Non-pigmented ciliary epithelial cell (primary cell): ENCODE measurements at places on chromosomes 3 and 15.

- DNase-seq = no peak
These were observed 61.5 kb downstream of the CHRD start for GRCh38 chr3:184441202-184441900.

- DNase-seq = no peak
These were observed 156.3 kb downstream of the WNT5A start for GRCh38 chr3:55330756-55331155.

DNA sequence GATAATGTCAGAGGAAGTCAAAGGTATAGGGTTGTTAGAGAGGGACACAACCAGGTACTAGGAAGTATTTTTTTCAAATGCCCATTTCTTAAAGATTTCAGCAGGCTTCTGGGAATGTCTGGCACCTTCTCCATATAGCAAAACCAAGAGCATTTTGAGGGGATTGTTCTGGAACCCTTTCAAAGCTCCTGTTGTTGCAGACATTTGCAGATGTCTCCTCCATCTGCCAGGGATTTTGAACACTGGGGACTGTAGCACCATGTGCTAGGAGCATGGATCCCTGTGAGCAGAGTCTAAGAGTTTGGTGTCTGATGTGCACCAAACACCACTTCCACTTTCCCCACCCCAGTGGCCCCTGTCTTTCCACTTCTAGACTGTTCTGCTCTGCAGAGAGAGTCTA, 206.0 kb upstream of the KBTBD8 start:
- DNase-seq = no peak

DNA sequence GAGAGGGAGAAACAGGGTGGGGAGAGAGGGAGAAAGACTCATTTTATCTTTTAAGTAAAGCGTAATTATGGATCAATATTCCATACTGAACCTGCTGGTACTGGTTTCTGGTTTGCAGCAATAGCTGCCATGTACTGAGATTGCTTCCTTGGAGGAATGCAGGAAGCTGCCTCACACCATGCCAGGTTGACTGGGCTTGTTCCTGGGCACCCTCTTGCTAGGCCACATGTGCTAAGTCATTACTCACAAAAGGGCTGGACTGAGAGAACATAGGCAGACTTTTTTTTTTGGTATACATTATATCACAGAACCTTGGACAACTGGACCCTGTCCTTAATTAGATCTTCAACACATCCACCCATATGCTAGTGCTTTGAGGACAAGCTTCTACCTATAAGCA, 193.4 kb downstream of the ZNF621 start:
- DNase-seq = no peak

DNA sequence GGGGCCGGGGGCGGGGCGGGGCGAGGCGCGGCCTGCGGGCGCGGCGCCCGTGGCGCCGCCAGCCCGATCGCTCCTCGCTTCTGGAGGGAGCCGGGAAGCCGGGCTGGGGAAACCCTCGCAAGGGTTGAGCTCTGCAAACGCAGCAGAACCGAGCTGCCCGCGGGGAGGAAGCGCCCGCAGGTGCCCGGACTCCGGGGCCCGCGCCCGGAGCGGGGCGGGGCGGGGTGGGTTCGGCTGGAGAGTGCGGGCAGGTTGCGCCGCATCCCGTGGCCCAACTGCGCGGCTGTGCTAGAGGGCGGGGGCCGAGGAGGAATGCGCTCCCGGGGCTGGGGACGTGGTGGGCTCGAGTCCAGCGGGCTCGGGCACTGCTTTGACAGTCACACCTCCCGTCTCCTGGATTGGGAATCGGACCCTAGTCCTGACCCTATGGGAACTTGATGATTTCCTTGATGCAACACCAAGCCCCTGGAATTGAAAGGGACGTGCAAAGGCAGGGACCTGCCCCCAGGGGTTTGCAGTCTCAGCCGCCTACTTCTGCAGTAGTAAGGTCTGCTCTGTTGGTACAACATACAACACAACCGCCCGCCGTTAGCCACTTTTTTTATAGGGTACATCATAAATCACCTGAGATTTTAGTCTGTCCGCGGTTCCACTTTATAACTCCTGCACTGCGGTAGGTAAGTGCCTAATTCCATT, 34.3 kb downstream of the ZBTB38 start:
- no peak for DNase-seq

DNA sequence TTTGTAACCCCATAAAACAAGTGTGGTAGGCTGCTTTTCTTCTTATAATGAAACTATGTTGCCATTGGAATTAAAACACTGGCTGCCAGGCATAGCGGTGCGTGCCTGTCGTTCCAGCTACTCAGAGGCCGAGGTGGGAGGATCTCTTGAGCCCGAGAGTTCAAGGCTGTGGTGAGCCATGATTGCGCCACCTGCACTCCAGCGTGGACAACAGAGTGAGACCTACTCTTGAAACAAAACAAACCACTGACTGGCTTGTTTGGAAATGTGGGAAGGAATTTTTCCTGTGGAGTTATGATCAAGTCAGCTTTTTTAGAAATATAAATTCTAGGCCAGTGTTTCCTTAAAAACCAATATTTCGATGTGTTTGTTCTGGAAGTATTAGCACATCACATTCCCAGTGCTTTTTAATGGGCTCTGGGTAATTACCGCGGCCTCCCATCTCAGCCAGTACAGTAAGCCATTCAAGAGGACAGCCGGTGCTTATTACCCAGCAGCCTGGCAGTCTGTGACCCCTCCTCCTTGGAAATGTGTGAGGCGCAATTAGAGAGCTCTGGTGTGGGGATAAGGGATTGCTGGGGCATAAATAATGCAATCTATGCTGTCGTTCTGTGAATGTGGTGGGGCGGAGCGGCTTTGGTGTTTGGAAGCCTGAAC, 58.3 kb upstream of the TRAK1 start:
- peak; percentile 91 for DNase-seq

DNA sequence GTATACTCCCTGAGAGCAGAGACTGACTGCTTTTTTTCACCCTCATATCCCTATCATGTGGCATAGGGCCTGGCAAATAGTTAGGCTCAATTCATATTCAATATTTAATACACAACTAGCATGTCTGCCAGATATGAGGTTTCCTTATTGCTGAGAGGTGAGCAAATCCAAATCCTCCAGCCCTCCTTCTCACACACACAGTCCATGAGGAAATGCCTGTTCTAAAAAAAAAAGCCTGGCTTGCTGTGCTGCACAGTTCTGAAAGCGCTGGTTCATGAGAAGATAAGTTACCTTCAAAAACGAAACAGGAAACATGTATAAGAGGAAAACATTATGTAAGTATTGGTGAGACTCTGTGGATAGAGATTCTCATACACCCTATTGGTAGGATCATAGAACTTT, 15.5 kb upstream of the ACAP2 start:
- no peak for DNase-seq

DNA sequence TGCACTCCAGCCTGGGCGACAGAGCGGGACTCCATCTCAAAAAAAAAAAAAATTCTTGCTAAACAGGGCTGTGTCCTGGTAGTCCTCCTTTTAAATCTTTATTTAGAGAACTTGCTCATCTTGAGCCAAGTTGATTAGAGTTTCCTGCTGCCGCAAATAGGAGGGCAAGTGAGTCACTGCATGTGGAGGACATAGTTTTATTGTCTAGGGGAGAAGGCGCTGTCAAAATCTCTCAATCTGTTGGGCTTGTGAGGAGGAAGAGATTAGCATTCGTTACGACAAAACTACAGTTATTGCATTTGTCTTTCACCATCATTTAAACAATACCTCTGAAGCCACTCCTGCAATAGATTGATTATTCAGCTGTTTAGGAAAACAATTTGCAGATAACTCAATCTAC, 11.5 kb downstream of the MUC4 start:
- DNase-seq = no peak
